ENCODE measurements at places on chromosomes 3 and 15.

- no peak for DNase-seq
Observed at GRCh38 chr15:71304681-71305080, 189.4 kb downstream of the THSD4 start.

DNA sequence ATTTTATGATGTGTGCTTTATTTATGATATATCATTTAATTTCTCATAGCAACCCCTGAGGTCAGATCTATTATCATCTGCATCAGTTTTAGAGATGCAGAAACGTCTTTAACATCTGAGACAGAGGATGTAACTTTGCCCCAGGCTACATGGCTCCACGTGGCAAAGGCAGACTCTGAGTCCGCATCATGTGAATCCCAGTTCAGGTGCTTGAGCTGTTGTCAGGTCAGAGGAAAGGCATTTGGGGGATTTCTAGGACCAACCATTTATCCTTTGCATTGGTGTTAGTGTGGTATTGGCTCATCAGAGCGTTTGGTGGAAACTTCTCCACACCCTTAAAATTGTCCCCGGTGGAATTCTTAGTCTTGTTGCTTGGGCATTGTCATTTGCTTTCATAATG is 10.8 kb downstream of the CACNA2D3 start:
- DNase-seq: no peak

DNA sequence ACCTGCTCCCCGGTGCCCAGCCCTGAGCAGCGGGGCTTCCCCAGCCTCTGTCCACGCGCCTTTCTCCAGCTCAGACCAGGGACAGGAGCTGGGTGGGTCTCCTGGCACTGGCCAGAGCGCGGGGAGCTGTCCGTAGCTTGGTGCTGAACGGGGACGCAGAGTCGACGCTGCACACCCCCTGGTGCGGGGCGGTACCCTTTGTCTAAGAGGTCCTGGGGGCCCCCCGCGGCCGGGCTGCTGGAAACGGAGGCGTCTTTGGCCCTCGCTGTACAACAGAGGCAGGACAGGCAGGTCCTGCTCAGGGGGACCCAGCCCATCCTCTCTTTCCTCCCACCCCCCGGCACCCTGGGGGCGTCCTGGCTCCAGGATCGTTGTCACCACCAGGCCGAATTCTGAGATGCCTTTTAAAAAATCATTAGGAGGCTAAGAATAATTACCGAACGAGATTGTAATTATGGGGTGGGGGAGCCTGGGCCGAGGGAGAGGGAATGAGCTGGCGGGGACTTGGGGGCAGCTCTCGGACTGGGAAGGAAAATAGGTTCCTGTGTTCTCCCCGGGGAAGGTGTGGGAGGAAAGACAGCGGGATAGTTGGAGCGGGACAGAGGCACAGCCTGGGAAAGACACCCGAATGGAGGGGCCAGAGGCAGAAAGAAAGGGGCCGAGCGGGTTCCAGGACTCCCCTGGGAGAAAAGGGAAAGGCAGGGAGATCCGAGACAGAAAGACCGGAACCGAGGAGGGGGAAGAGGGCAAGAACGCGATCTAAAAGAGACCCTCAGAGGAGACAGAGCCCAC is 4.1 kb upstream of the SKOR1 start:
- DNase-seq: no peak

- DNase-seq: no peak
Observed at GRCh38 chr3:38616111-38616510, 33.4 kb downstream of the SCN5A start.
